NCI-H2227 treated with DMSO at 0.1 percent for 48 hours (cell line): ENCODE measurements at places on chromosomes 16 and 17.

DNA sequence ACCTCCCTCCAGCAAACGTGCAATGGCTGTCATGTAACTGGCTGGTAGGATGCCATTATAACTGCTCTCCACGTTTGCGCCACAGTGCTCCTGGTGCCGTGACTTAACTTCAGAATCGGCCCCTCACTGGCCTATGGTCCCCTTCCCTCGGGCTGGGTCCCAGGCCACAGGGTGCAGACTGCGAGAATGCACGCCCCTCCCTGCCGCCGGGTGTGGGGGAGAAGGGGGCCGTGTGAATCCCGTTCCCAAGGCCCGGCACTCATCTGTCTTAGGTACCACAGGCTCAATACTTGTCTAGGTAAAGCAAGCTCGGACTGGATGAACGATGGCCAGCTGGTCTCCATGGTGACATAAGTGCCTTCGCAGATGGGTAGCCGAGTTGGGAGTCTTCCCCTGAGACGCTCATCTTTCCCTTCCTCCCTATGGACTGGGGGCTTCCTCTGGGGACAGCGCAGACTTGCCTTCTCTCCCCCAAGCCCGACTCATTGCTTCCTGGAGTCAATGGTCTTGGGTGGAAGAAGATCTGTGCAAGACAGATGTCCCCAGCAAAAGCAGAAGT lies 37.8 kb downstream of the TIMM22 start:
- DNase-seq = no peak

DNA sequence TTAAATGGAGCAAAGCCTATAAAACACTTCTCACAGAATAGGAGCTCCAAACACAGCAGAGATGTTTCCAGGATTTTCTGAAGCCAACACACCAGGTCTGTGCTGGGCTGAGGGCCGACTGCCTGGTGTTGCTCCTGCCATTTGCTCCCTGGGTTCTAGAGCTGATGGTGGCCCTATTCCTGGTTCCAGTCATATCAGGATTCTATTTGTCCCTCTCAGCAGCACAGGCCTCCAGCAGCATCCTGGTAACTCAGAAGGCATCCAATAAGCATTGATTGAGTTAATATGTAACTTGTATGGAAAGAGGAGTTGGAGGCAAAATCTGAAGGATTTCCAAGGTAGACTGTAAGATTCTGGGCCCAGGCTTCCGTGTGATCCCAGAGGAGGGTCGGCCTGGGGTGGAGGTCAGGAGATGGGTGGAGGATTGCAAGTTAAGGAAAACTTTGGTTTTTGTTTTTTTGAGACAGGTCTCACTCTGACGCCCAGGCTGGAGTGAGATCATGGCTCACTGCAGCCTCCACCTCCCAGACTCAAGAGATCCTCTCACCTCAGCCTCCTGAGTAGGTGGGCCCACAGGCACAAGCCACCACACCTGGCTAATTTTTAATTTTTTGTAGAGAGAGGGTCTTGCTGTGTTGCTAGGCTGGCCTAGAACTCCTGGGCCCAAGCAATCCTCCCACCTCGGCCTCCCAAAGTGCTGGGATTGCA lies 5.7 kb downstream of the NUPR1 start:
- DNase-seq = no peak

GRCh38 chr16:50469744-50470321 lies 78.4 kb upstream of the NKD1 start:
- DNase-seq = peak; percentile 53

GRCh38 chr16:54545854-54546511 lies 259.4 kb upstream of the IRX3 start:
- DNase-seq = no peak

GRCh38 chr17:41919165-41919817 lies 540 bp upstream of the ACLY start:
- peak; percentile 52 for DNase-seq

DNA sequence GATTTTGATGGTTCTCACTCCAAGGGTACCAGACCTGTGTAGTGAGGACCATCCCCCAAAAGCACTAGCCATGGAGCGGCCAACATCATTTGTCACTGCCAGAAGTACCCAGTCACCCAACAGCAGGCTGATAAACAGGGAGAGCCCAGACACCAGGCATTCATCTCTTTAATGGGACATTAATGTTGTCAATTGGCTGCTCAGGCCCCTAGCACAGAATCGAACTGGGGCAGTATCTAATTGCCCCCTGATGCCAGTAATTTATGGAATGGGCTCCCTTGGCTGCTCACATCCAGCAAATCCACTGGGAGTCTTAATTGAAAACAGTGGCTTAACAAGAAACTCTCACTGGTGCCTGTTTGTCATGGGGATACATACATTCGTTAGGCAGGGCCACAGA lies 344.6 kb downstream of the XYLT1 start:
- no peak for DNase-seq
